ENCODE measurements at places on chromosomes 2 and 18. TPM values are rescaled to one million over a fixed set of nuclear protein-coding genes. Genes with fewer than 3 reads are reported as not detected.
A peak's percentile ranks its signal among the peaks of the same experiment; 100 is the strongest.

Gene MYO7B
- 0.19 TPM for total RNA-seq

Gene TRIM43
- total RNA-seq = not detected

Gene INHBB
- total RNA-seq = 13.9 TPM

Gene CRYGC
- not detected for total RNA-seq

Gene BMPR2
- total RNA-seq = 76.7 TPM

Gene C1QL2
- total RNA-seq = not detected

Gene MAP3K19
- not detected for total RNA-seq

Gene CRACDL
- total RNA-seq = 2.2 TPM

DNA sequence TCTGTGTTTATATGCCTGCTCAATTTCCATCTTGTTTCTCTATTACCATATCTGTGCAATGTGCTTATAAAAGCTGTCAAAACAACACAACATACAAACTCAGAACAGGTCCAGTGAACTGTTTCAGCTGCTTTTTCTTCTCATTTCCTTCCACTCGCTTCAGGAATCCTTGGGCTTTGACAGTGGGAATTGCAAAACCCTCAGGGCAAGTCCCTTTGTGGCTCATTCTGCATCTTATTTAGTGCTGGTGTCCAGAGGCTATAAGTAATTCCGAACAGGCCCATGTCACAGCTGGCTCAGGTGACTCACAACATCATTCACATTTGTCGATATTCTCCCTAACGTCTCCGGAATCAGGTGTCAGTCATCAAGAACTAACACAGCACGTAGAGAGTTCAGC lies 309.9 kb upstream of the ZNF521 start:
- no peak for DNase-seq

GRCh38 chr2:71882949-71883472 lies 264.7 kb downstream of the CYP26B1 start:
- no peak for DNase-seq

GRCh38 chr2:143150287-143150686 lies 21.1 kb downstream of the ARHGAP15 start:
- DNase-seq = no peak

- no peak for DNase-seq
Measured at GRCh38 chr2:30736461-30737325, 70.6 kb downstream of the CAPN13 start.

- DNase-seq = no peak
Measured at GRCh38 chr2:62304429-62305417, 108.8 kb downstream of the B3GNT2 start.

GRCh38 chr2:5692561-5693286 lies 540 bp downstream of the SOX11 start:
- peak; percentile 70 for DNase-seq

- no peak for DNase-seq
Measured at GRCh38 chr2:237330541-237330940, 83.4 kb downstream of the COL6A3 start.

GRCh38 chr2:55084641-55085040 lies 34.4 kb upstream of the RTN4 start:
- no peak for DNase-seq

Measured in esophagus muscularis mucosa (tissue), 4 donors.